ENCODE measurements at places on chromosomes 13 and 19.

DNA sequence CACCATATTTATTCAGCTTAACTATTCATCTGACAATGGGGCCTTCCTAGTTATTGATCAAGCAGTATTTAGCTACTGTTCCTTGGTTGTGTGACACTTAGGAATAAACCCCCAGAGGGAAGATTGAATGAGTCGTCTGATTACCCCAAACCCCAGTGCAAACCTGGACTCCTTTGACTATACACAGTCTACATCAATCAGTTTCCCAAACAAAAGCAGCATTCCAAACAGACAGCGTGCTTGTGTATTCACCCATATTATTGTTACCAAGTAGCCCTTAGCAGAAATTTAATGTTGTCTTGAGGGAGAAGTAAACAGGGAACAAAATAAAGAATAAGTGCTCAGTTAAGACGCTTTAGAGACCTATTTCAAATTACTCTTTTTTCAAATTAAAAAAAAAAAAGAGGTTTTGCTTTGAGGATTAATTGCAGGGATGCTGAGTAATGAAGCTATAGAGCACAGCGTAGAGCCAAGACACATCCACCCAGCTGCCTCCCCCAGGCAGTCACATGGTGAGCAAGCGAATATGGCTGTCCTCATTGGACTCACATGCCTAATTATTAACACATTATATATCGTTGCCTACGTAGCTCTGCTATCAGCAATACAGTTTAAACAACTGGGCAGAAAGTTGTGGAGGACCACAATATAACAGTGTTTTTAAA, 14.7 kb upstream of the B3GLCT start:
- no peak for DNase-seq

DNA sequence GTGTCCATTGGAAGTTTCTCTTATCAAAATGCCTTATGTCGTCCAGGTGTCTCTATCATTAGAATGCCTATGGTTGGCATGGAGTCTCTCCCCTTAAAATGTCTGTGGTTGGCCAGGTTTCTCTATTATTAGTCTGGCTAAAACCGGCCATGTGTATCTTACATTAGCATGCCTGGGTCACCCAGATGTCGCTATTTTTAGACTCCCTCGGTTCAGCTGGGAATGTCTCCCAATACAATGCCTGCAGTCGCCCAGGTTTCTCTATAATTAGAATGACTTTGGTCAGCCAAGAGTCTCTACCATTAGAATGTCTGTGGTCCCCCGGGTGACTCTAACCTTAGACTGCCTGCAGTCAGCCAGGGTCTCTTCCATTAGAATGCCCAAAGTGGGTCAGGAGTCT, 1536.1 kb downstream of the UQCRFS1 start:
- DNase-seq: no peak

- DNase-seq: no peak
These were observed 294.0 kb downstream of the ITGBL1 start for GRCh38 chr13:101746513-101746912.

DNA sequence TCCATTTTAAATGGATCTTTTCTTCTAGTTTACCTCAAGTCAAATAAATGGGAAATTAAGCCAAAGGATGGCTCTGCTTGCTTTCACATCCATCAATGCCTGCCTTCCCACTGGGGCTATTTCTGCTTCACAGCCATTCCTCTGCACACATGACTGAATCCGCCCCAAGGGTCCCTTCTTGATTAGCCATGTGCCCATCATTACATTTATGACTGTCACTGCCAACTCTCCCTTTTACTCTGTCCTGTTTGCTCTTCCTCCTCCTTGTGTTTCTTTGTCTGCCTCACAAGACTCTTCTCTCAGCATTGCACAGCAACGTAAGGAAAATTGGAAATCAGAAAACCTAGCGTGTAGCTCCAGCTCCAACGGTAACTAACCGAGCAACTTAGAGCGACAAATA, 410.2 kb downstream of the TBC1D4 start:
- DNase-seq: no peak

DNA sequence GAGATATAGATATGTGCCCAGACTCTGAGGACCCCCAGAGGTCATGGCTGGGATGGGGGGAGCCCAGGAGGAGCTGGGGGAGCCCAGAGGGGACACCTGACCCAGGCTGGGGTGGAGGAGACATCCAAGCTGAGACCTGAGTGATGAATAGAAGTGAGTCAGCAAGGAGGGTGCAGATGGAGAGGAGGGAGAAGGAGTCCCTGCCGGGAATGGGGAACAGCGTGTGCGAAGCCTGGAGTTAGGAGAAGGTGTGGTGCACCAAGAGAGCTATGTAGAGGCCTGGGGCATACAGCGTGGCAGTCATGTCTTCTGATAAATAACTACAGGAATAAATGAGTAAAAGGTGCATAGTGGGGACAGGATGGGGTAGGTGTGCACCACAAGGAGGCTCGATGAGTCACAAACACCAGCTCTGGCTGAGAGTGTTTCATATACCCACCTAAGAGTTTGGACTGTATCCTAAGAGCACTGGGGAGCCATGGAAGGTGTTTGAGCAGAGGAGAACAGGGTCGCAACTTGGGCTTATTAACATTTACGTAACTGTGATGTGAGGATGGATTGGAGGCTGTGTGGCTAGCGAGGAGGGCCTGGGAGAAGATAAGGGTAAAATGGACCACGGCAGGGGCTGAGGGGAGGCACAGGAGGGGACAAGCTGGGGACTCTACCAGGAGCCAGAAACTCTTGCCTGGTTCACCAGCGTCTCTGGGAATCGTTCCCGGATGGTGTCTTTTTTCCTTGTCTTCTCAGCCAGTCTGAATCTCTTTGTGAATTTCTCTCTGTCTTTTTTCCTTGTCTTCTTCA, 1.4 kb downstream of the CEACAM18 start:
- no peak for DNase-seq

DNA sequence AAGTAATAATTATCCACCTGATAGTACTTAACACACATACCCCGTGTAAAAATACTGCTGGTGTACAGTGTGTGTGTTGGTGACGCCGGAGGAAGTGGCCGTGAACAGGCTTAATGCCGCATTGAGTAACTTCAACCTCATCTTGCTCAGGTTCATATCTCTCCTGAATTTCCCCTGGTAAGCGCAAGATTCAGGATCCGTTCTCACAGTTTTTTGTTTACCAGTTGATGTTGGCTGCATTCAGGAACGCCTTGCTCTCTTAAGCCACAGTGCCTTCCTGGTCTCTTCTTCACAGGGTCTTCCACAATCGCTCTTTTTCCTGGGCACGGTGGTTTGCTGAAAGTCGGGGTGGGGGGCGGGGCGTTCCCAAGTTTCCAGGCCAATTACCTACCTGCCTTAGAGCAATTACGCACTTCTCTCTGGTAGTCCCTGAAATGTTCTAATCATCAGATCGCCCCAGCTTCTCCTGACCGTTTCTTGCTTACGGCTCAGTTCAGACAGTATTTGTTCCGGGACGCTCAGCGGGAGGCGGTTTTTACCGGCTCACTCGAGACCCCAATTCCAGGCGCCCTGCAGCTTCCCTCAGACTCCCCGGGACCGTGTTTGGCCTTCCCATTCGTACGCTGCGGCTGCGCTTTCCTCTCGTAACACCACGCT, 706 bp upstream of the DNAJC3 start:
- DNase-seq: peak; percentile 20

DNA sequence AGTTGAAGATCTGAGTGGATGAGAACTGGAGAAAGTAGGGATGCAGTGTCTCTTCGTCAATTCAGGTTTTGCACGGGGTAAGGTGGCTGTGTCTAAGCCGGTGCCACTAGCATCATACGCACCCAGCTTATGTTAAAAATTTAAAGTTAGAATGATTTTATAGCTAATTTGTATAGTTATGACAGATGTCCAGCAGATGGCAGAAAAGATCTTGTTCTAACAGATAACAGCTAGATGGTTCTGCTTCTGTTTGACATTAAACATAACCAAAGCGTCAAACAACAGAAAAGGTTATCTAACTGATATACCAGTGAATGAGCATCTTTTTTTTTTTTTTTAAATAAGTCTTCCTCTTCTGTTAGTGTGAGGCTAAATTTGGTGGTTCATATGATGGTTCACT, 18.8 kb upstream of the EDDM13 start:
- DNase-seq: peak; percentile 63

DNA sequence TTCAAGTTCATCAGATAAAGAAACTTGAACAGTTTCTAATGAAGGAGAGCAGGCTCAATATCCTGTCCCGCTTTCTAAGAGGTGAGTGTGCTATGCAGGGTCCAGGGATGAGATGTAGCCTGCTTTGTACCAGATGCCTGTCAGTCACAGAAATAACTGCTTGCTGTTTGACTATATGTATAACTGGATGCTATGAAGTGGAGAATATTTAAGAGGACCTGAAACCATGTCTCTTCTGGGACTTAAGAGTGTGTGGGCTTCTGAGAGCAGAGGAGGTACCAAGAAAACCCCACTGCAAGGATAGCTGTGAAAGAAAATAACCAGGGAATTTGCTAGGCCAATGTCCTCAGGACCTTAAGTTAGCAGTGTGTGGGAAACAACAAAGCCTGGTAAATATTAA, 246.3 kb upstream of the RFC3 start:
- DNase-seq: no peak

DNA sequence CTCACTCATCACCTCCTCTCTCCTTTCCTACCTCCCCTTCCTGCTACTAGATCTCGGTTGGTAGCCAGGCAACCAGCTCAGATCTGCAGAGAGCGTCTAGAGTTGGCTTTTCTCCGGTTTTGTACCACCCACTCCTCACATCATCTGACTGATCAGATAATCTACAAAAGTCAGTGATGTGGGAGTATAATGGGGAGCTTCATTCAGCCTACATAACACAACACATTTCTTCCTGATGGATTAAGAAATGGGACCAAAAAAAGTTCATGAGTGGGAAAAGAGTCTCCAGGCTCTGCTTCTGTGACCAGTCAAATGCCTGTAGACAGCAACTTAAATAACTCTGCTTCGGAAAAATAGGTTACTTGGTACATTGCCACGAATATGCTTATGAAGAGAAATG, 279.8 kb downstream of the DCLK1 start:
- DNase-seq: no peak

All from fibroblast of upper back skin (primary cell).